ENCODE measurements at places on chromosomes 7 and 10. TPM values are rescaled to one million over a fixed set of nuclear protein-coding genes. Genes with fewer than 3 reads are reported as not detected.

The TAS2R41 gene
- not detected for total RNA-seq

The PTN gene
- total RNA-seq, result 13.9 TPM

The SPDYE8 gene
- not detected for total RNA-seq

The WDR86 gene
- 1.0 TPM for total RNA-seq

The FLNC gene
- total RNA-seq, result 191 TPM

The PDE1C gene
- 27.6 TPM for total RNA-seq

The NFE2L3 gene
- total RNA-seq, result 5.4 TPM

The SLC26A4 gene
- total RNA-seq, result 0.50 TPM

The PAX4 gene
- not detected for total RNA-seq

The PARG gene
- 37.8 TPM for total RNA-seq

All from fibroblast of lung (primary cell).